ENCODE measurements at places on chromosomes 1 and 21.

DNA sequence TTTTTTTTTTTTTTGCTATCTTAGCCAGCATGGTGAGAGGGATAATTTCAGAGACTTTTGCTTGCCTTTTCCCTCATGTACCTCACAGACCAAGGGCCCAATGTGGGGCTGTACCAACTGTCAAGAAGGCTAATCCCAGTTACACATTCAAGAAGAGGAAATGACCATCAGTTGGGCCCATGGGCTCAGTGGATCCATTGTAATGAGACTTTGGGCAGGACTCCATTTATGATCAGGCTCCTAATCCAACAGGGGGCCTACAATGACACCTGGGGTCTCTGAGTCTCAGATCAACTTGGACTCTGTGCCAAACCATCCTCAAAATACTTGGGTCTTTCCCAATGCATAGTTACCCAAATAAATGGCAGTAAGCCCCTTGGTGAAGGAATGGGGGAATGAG is 450.4 kb upstream of the VAMP3 start:
- peak; percentile 3 for DNase-seq

DNA sequence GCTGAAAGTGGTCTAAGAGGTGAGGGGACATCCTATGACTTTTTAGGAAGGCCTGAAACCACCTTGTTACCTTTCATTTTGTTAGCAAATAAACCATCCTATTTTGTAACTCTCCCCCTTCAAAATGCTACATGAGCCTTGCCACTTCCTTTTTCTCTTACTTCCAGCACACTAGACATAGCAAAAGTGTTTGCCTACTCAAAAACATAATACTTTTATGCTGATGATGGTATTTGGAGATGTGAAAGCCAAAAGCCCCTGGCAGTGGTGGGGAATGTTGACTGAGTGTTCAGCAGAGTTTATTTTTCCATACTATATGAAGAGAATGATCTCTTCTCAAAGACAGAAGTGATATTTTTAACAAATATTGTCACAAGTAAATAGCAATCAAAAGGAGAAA is 134.2 kb downstream of the EDEM3 start:
- no peak for DNase-seq

DNA sequence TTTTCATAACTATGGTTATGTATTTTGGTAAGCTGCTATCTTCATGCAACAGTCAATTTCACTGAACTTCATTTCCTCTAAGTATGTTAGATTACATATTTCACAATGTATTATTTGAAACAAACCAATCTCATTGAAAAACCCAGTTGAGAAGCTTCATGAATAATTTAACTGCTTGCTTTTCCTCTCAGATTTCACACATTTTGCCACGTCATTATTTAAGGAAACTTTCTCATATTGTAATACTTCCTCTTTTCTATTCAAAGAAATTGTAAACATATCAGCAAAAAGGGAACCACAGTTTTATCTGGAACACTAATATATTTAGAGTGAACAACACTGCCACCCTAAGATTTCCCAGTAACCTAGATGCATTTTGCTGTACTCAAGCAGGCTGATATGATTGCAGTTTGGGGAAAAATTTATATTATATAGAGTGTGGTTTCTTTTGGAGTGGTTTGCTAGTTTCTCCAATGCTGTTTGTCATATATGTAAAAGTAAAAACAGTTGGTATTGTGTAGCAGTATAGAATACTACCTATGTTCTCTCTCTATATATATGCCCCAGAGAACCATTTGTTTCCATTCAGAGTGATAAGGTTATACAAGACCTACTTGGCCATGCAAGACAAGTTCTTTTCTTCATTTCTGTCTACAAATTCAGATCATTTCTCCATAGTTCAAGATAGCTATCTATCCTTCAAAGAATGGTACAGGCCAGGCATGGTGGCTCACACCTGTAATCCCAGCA is 28.4 kb upstream of the AHCTF1 start:
- DNase-seq, result no peak

DNA sequence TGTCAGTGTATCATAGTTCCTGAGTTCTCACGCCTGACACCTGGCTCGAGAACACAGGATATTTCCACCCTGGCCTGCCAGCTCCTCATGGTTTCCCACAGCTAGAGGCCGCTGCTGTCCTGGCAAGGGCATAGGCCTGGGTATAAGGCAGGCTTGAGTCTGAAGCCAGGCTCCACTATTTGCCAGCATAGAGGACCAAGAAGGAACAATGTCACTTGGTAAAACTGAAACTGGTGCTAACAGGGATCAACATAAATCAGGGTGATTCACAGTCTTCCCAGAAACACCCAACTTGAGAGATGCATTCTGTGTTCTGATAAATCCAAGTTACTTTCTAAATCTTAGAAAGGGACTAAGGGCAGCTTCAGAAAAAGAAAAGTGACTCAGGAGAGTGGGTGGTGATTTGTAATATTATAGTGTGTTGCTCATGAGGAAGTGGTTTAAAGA is 6.9 kb upstream of the S100A2 start:
- DNase-seq, result no peak

DNA sequence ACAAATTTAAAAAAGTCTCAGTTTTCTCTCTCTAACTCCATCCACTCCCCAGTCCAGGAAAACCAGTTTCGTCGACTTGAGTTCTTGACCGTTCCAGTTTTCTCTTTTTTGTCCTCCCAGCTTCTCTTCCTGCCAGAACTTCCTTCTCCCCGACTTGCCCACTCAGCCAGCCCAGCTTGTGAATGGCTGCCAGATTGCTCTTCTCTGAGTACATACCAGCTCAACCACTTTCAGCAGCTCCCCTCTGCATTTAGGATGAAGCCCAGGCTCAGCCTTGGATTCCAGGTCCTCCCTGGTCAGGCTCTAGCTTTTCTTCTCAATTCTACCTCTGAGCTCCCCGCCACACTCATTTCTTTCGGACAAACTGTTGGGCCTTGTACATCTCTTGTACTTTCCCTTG is 1.4 kb downstream of the DIO1 start:
- no peak for DNase-seq

DNA sequence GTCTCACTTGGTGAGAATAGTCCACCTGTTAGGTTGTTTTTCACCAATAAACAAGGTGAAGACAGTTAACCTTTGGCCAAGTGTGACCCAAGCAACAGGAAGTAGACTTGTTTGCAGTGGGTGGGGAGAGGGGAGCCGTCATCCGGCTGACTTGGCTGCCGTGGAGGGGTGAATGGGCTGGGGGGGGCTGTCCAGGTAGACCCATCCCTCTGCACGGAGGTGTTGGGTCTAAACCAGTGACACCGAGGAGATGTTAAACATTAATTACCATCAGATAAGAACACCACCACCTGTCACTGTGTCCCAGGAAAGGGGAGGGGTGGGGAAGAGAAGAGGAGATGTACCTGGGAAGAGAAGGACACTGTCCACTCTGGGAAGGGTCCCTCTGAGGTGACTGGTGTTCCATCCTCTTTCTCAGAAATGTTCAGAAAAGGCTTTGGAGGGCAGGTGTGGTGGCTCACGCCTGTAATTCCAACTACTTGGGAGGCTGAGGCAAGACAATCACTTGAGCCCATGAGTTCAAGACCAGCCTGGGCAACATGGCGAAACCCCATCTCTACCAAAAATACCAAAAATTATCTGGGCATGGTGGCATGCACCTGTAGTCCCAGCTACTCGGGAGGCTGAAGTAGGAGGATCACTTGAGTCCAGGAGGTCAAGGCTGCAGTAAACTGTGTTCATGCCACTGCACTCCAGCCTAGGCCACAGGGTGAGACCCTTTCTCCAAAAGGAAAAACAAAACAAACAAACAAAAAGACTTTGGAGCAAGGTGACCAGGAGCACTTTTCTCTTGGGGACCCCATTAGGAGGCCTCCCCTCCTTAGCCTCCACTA is 6.7 kb upstream of the MYOM3 start:
- DNase-seq, result no peak

- no peak for DNase-seq
These were observed 65.6 kb upstream of the KCTD3 start for GRCh38 chr1:215501496-215501895.

DNA sequence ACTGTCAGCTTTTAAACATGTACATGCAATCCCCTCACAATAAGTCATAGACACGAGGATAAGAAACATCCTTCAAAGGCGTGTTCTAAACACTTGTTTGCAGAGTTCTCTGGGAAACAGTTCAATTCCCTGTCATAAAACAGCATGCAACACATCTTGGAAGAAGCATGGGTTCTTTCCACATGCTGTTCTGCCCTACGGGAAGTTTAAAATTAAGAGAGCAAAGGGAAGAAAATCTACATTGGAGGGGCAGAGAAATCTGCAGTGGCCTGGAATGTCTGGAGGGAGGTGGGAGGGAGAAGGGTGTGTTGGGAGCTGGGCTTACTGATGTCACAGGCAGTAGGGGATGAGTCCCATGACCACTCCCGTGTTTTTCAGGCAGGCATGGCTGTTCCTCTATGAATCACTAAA is 98.3 kb upstream of the SLC2A1 start:
- no peak for DNase-seq

DNA sequence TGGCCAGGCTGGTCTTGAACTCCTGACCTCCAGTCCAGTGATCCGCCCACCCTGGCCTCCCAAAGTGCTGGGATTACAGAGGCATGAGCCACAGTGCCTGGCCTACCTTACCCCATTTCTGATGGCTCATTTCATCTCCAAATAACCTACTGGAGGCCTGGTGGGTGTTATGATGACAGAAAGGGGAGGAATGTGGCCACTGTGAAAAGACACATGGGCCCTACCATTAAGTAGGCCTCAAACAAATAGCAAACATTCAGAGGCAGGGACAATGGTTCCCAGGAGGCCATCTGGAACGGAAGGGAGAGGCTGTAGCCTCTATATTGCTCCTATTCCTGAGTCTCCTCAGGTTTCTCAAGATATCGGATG is 932 bp upstream of the FCRLA start:
- no peak for DNase-seq

DNA sequence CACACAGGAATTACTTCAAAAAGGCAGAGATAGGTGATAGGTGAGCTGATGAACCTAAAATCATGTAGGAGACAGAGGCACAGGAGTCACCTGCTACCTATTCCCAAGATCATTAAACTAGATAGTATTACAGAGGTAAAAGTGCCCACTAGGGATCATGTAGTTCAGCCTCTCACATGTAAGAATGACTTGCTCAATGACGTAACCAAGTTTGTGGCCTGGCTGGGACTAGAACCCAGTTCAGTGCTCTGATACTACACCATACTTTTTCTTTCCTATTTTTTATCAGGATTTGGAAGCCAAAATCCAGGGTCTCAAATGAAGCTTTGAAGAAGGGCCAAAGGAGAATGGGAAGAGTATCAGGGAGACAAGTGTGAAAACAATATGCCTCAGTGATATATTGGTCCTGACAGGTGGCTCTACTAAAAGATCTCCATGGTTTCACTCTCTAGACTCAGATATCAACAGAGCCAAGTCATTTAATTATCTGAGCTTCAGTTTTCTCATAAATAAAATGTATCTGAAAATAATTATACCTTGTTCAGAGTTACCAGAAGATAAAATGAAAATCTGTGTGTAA is 87.3 kb upstream of the SLFNL1 start:
- DNase-seq, result no peak

DNA sequence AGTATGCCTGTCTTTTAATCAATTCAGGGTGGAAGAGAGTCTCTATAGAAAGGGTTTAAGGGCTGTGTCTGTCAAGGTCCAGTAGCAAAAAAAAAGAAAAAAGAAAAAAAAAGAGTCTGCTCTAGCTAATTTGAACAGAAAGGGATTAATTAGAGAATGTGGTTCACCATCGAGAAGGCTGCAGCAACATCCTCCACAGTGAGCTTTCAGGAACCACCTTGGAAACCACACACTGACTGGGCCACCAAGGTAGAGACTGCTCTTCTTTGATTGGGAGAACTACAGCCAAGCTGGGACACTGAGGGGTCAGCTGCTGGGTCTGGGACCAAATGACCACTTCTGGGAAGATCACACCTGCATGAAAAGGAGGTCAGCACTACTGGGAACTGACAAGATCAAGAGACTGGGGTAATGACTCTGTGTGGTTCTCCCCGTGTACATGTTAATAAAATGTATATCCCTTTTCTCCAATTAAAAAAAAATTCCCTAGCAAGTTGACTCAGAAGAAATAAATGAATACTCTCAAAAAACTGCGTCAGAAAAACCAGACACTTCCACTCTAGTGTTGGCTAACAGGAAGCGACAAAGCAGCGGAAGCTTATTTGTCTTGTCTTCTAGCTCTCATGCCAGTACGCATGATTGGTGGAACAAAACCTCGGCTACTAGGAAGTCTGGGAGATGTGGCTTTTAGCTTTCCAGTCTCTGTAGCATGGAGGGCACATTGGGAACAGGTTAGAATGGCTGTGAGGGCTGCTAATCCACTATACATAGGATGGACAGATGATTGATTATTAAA is 60.0 kb upstream of the IVNS1ABP start:
- no peak for DNase-seq

DNA sequence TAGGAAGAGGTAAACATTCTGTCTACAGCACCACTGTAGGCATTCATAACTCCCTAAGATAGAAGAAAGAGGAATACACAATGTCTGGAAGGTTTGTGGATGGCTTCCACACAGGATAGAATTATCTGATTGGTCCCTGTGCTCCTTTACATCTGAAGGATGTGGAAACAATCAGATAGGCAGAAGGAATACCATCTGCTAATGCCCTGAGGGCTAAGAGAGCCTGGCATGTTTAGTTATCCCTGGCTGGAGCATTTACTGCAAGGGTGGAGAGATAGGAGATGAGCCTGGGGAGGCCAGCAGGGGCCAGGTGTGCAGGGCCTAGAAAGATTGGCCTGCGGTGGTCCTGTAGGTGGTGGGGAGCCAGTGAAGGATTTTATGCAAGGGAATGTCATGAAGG is 8.6 kb upstream of the ACBD3 start:
- no peak for DNase-seq

DNA sequence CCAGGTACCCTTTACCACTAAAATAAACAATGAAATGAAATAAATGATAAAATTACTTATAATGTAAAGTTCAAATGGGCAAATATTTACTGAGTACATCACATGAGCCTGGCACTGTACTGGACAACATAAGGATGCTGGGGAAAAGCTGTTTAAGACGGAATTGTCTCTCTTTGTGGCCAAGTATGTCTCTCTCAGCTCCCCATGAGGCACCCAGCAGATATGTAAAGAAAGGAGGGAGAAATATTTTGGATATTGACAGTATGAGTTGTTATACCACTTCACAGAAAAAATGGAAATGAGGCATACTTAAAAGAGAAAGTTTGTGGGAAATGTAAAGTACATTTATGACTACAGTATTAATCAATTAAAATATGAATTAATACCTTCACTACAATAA is 1.0 kb upstream of the TNFSF4 start:
- no peak for DNase-seq

- DNase-seq, result no peak
These were observed 22.6 kb downstream of the MIGA1 start for GRCh38 chr1:77802026-77802425.

GRCh38 chr1:118113261-118113660 is 71.8 kb downstream of the SPAG17 start:
- DNase-seq, result no peak

- no peak for DNase-seq
These were observed 179.4 kb upstream of the SGIP1 start for GRCh38 chr1:66354311-66355201.

- no peak for DNase-seq
These were observed 3.4 kb downstream of the PLA2G2D start for GRCh38 chr1:20115916-20116315.

GRCh38 chr1:154465621-154466195 is 36.3 kb upstream of the TDRD10 start:
- no peak for DNase-seq

GRCh38 chr1:47411436-47411835 is 4.6 kb upstream of the FOXE3 start:
- no peak for DNase-seq

- DNase-seq, result no peak
These were observed 19.0 kb upstream of the PTPN14 start for GRCh38 chr1:214570442-214570841.
